EH (cell line): ENCODE measurements at places on chromosomes 4 and X.

- peak; percentile 6 for DNase-seq
These were observed 57.4 kb downstream of the DCK start for GRCh38 chr4:71050809-71051208.

DNA sequence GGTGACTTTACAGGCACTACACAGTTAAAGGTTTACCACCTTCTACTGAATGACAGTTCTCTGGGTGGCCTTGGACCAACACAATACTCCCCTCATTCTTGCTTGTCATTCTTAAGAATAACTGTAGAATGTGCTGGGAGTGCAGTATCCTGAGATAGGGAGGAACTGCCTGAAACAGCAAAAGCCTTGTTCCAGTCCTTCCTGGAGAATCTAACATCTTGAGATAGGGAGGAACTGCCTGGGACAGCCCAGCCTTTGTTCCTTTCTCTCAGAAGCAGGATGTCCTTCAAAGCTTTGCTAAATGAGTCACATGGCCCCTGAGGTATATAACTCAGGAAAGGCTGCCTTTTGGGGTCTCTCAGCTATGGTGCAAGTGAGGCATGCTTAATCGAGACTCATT is 145.7 kb upstream of the MBNL3 start:
- DNase-seq: no peak

- DNase-seq: peak; percentile 32
These were observed 18.0 kb upstream of the TBC1D14 start for GRCh38 chr4:6891436-6892170.

DNA sequence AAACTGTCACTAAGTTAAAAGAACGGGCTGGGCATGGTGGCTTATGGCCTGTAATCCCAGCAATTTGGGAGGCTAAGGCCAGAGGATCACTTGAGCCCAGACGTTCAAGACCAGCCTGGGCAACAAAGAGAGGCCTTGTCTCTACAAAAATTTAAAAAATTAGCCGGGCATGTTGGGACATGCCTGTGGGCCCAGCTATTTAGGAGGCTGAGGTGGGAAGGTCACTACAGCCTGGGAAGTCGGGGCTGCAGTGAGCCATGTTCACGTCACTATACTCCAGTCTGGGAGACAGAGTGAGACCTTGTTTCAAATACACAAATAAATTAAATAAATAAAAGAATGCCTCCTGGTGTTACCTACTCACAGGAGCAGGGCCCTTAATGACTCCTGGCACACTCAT is 69.5 kb downstream of the APBB2 start:
- DNase-seq: peak; percentile 48

DNA sequence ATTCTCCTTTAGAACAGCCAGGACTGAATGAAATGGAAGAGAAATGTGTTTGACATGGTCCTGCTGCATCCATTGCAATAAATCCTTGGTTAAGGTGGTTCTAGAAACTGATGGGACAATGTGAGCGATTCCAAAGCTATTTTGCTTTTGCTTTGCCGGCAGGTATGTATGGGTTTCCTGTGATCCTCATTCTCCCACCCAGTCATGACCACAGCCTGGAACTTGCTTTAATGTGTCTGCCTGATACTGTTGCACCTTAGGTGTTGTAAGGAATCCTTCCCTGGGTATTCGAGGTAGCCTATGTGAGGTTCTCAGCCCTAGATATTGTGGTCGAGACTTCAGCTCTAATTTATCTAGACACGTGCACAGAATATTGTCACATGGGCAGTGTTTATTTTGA is 86.1 kb downstream of the ZNF518B start:
- DNase-seq: no peak

DNA sequence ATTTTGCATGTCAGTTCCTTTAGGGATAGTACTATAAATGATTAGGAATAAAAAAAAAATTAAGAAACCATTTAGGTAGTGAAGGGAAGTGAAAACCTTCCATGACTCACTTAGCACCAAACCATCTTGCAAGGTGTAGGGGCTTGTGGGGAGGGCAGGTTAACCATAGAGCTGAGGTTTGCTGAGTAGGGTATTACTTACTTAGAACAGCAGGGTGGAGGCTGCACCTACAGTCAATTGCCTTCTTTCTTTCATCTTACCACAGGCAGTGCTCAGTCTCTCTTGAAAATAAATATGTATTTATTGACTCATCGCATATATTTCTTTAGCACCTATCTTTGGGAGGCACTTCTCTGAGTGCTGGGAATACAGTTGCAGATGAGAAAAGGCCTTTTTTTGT is 104.9 kb upstream of the GIMD1 start:
- DNase-seq: no peak

DNA sequence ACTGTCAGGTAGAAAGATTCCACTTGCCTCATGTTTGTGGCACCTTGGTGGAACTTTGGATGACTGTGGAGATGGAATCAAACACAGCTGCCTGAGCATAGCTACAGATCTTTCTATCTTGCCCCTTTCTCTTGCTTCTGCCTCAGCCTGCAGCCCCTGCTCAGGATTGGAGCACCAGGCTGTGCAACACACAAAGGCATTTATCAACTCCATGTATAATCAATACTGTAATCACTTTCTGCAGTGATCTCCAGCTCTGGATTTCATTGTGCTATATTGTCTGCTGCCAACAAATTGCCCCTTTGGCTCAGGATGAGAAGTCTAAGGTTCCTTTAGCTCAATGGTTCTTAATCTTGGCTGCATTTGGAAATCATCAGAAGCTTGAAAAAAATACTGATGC is 86.3 kb upstream of the PRPS1 start:
- no peak for DNase-seq

DNA sequence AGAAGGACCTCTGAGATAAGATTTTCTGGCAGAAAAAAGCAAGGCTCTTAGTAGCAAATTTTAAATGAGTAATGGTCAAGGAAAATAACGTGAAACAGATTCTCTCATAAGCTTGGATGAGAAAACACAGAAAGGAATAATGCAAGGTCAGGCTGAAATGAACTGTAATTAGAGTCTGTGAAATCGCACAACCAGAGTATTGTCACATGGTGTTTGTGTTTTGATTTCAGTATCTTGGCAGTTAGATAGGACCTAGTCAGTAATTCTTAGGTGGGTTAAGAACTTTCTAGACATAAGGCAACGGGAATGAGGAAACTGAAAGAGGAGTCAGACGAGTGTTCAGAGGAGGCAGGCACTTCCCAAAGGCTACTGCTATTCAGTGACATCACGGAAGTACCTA is 34.6 kb downstream of the LIMCH1 start:
- peak; percentile 47 for DNase-seq

DNA sequence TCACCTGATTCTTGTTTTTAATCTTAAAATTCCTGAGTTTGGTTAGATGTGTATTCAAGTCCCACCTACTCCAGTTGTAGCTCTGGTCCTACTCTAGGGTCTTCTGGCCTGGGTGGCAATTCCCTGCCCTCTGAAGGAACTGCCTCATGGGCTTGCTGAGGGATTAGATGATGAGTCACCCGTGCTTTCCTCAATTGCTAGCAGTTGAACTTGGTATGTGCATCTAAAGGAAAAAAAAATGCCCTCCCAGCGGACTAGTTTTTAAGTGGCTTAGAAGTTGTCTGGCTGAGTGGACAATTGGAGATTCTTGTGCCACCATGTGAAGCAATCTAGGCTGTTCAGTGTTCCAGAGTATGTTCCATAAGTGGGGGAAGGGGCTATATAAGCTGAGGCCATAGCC is 127.0 kb downstream of the CCNG2 start:
- peak; percentile 14 for DNase-seq

- DNase-seq: peak; percentile 52
These were observed 75.6 kb upstream of the FAM9C start for GRCh38 chrX:13120017-13120416.

DNA sequence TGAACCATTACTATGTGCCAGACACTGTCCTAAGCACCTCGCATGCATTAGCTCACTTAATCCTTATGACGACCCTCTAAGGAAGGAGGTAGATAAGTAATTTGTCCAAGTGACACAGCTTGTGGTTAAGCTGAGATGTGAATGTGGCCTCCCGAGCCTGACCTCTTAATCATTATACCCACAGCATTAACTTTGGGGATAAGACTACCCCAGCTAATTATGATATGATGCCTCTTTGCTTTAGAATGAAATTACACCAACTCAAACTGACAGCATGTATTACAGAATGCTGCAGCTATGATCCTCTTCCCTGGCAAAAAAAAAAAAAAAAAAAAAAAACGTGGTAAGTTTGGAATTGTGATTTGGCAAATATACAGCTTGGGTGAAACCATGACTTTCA is 53.5 kb downstream of the APBB2 start:
- DNase-seq: peak; percentile 72
